ENCODE measurements at places on chromosomes 7 and 10.

GRCh38 chr7:158357106-158357897 lies 230.3 kb downstream of the PTPRN2 start:
- no peak for DNase-seq

- DNase-seq, result no peak
These were observed 62.3 kb upstream of the TMEM254 start for GRCh38 chr10:80015911-80016830.

- DNase-seq, result no peak
These were observed 3.7 kb upstream of the ANKRD1 start for GRCh38 chr10:90924552-90924951.

DNA sequence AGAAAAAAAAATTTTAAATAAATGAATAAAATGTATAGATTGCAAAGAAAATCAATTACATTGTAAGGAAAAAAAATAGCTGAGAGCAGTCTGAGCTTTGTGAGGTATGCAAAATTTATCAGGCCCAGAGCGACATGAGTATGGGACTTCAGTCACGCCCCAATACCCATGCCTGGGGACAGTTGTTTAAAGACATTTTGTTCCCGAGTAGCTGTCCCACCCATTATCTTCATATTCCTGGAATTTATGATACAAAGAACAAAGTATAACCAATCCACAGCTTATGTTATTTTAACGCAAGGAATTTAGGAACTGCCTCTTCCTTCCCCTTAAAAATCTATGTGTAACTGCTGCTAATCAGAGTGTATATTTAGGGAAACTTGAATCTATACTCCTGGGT lies 1.6 kb upstream of the PON2 start:
- no peak for DNase-seq

- DNase-seq, result no peak
These were observed 177.5 kb downstream of the CACNA2D1 start for GRCh38 chr7:82266081-82266480.

GRCh38 chr7:121544238-121544637 lies 148.1 kb upstream of the FAM3C start:
- DNase-seq, result no peak

- DNase-seq, result no peak
These were observed 599.6 kb upstream of the POT1 start for GRCh38 chr7:125529249-125529648.

GRCh38 chr10:23718946-23719345 lies 280.1 kb downstream of the OTUD1 start:
- no peak for DNase-seq

DNA sequence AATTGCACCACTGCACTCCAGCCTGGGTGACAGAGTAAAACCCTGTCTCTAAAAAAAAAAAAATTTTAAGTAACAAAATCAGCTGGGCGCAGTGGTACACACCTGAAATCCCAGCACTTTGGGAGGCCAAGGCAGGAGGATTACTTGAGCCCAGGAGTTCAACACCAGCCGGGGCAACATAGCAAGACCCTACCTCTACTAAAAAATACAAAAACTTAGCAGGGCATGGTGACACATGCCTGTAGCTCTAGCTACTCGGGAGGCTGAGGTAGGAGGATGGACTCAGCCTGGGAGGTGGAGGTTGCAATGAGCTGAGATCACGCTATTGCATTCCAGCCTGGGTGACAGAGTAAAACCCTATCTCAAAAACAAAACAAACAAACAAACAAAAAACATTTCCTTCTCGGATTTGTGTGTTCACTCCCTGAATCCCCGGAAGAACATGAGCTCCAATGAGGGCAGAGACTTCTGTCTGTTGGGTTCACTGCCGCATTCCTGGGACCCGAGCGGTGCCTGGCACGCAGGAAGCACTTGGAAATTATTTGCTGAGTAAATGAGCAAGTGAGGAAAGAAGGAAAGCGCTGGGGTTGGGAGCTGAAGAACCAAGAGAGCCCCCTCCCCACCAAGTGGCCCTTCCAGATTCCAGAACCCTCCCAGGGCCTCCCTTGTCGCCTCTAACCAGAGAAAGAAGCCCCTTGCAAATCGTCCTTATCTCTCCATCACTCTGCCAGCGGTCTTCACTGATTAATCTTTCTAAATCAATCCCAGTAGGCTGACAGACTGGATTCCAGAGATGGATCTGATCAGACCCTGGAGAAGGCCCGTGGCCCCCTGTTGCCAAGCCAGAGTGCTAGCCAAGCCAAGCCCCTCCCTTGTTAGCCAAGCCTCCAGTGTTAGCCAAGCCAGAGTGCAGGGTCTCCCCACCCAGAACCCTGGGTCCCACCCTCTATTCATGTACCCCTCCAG lies 6.2 kb downstream of the TNRC18 start:
- DNase-seq, result no peak
